Thoracic aorta (tissue), 2 donors: ENCODE measurements at places on chromosomes 11 and 22. TPM values are rescaled to one million over a fixed set of nuclear protein-coding genes. Genes with fewer than 3 reads are reported as not detected.

GRCh38 chr11:62458212-62459002, 39.6 kb downstream of the SCGB1A1 start:
- DNase-seq, result no peak

- DNase-seq, result no peak
These were observed 1432.6 kb upstream of the TENM4 start for GRCh38 chr11:80873310-80873999.

DNA sequence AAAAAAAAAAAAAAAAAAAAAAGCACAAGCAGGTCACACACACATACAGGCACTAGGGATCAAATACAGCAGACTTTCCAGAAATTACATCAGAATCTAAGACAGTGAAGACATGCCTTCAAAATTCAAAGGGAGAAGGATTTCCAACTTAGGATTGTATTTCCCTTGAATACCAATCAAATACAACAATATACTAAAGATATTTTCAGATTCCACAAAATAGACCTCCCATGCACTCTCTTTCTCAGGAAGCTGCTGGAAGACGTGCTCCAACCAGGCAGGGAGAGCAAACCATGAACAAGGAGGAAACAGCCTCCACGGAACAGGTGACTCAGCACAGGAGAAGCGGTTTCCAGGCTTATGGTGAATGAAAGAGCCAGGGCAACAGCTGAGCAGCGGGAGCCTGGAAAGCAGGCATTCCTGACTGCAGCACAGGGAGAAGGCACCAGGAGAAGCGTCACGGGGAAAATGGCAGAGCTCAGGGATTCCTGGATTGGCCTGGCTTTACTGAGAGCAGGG, 32.0 kb downstream of the TMEM184B start:
- no peak for DNase-seq

DNA sequence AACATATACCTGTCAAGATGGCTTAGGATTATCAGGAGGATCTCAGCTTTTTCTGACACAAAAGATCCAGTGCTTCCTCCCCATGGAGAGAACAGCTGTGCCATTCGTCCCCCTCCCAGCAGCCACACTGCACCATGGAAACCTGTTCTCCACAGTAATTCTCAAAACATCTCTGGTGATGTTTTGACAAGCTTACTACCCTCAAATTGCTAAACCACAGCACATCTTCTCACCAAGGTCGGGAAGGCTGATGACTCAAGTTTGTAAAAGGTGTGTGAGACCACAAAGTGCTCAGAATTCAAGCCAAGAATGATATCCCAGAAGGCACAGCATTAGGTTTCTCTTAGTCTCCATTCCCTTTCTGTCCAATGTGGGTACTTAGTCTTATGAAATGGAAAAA, 3.9 kb upstream of the RAB38 start:
- no peak for DNase-seq

GRCh38 chr11:27864091-27864491, 163.8 kb upstream of the BDNF start:
- no peak for DNase-seq

DNA sequence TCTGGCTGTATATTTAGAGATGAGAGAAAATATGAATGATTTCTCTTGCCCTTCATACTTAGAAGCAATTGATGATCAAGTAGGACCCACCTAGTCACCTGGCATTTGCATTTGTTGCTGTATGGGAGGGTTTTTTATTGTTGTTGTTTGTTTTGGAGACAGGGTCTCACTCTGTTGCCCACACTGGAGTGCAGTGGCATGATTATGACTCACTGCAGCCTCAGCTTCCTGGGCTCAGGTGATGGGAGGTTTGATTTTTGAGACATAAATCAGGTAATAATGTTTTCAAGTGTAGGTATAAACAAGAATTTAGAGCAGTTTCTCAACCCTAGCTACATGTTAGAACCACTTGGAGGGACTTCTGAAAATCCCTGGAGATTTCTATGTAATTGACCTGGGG, 63.0 kb downstream of the TNRC6B start:
- no peak for DNase-seq

- no peak for DNase-seq
These were observed 742.4 kb downstream of the NTM start for GRCh38 chr11:132112846-132113245.

DNA sequence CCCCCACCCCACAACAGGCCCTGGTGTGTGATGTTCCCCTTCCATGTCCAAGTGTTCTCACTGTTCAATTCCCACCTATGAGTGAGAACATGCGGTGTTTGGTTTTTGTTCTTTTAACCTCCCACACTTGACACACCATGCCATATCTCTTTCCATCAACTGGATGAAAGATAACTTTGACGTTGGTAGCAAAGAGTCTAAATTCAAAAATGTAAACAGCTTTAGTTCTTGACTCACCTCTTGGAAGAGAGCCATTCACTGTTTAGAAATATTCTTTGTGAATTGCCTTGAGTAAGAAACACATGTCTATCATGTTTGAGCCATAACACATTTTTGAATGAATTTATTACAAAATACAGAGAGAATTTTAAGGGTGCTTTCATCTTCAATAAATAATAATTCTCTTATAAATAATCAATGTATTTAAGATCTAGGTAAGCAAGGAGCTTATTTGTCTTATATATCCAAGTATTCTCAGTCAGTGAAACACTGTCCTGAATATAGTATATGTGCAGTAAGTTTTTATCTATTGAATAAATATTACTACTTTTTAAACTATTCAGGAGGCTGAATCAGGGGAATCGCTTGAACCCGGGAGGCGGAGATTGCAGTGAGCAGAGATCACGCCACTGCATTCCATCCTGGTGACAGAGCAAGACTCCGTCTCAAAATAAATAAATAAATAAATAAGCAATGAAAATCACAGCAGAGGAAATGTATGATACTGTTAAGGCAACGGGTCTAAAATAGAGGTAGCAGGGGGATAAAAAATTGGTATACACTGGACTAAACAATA, 6.7 kb downstream of the CARD18 start:
- no peak for DNase-seq

The PLAAT5 gene
- total RNA-seq, result 0.49 TPM

The OR52N4 gene
- total RNA-seq, result not detected

The ART5 gene
- total RNA-seq, result not detected

The PTDSS2 gene
- 34.7 TPM for total RNA-seq

The FGF4 gene
- total RNA-seq, result not detected

The SAA2 gene
- 2.5 TPM for total RNA-seq

The FJX1 gene
- total RNA-seq, result 19.2 TPM
